Metanephros (tissue), 2 donors: ENCODE measurements at places on chromosomes 11 and 22. TPM values are rescaled to one million over a fixed set of nuclear protein-coding genes. Genes with fewer than 3 reads are reported as not detected.

The RAB39A gene
- total RNA-seq, result 1.5 TPM

The FOLH1 gene
- total RNA-seq, result 9.9 TPM

The LMO2 gene
- 29.8 TPM for total RNA-seq

The SHANK3 gene
- total RNA-seq, result 23.5 TPM

The MMP13 gene
- not detected for total RNA-seq

The RFPL2 gene
- total RNA-seq, result 0.18 TPM

The OR6X1 gene
- not detected for total RNA-seq

The NPAT gene
- 18.9 TPM for total RNA-seq

The SAMM50 gene
- total RNA-seq, result 44.5 TPM

The THOC5 gene
- total RNA-seq, result 30.5 TPM

The CBLIF gene
- total RNA-seq, result 0.53 TPM

The E2F8 gene
- total RNA-seq, result 6.4 TPM

The SYNGR1 gene
- 41.5 TPM for total RNA-seq

The BIK gene
- total RNA-seq, result 1.1 TPM

The SEC14L2 gene
- total RNA-seq, result 2.9 TPM

The NOX4 gene
- 42.1 TPM for total RNA-seq

The CRY2 gene
- 47.9 TPM for total RNA-seq

The SLC15A3 gene
- total RNA-seq, result 21.6 TPM

The MUC5B gene
- total RNA-seq, result 0.12 TPM

The BATF2 gene
- total RNA-seq, result 2.4 TPM

The DRICH1 gene
- total RNA-seq, result 1.2 TPM

The ART1 gene
- 3.3 TPM for total RNA-seq

The LDLRAD3 gene
- total RNA-seq, result 23.9 TPM

The FAM168A gene
- total RNA-seq, result 33.3 TPM
